ENCODE measurements at places on chromosomes 11 and 22.

DNA sequence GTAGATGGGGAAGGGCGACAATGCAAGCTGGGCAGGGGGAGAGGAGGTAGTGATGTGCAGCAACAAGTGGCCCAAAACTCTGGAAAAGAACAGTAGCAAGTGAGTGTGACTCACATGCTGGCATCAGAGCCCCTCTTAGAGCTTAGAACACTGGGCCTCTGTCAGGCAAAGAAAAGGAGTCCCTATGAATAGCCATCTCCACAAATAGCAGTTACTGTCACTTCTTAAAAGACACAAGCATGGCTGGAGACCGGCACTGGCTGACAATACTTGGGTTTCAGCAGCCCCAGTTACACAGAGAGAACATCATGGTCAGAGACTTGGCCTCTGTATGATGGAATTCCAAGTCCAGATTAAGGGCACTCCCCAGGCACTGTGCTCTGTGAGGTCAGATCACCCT, 58.2 kb downstream of the PRCP start:
- DNase-seq: no peak

- DNase-seq: peak; percentile 1
Observed at GRCh38 chr11:22666688-22667439, 453 bp downstream of the GAS2 start.

GRCh38 chr22:43300891-43301676, 42.1 kb downstream of the SCUBE1 start:
- DNase-seq: no peak

DNA sequence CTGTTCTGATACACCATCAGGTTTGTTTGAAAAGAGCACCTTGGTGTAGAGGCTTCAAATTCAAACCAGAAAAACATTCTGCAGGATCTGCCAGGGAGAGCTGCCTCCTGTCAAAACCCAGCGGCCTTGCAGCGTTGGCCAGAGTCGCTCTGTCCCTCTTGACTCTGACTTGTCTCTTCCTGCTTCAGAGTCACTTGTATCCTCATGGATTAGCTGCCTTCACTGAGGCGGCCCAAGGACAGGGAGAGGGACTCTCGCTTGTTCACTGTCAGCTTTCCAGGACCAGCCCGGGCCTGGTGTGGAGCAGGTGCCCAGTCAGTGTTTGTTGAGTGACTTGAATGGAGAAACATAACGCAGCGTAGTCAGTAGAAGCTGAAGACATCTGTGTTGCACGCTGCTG, 18.0 kb downstream of the TBC1D22A start:
- DNase-seq: no peak

GRCh38 chr11:116148645-116149044, 624.1 kb downstream of the BUD13 start:
- DNase-seq: no peak

GRCh38 chr11:30478923-30479322, 107.2 kb downstream of the MPPED2 start:
- DNase-seq: no peak

- DNase-seq: no peak
Observed at GRCh38 chr22:46918197-46918596, 155.7 kb downstream of the TBC1D22A start.

GRCh38 chr11:59097113-59097708, 9.8 kb upstream of the FAM111B start:
- DNase-seq: peak; percentile 62

DNA sequence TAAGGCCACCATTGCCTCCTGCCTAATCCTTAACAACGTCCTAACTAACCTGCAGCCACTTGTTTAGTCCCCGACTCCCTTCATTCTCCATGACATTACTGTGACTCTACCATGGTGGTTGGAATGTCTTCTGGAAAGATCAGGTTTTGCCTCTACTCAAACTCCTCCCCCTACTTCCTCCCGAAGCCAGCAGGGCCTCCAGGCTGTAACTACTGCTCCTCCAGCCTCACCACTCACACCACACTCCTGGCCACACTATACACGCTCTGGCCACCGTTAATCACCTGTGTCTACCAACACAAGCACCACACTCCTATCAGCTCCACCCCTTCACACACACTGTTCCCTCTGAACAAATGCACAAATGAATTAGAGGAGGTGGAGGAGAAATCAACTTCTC, 69.2 kb downstream of the PACSIN2 start:
- no peak for DNase-seq

DNA sequence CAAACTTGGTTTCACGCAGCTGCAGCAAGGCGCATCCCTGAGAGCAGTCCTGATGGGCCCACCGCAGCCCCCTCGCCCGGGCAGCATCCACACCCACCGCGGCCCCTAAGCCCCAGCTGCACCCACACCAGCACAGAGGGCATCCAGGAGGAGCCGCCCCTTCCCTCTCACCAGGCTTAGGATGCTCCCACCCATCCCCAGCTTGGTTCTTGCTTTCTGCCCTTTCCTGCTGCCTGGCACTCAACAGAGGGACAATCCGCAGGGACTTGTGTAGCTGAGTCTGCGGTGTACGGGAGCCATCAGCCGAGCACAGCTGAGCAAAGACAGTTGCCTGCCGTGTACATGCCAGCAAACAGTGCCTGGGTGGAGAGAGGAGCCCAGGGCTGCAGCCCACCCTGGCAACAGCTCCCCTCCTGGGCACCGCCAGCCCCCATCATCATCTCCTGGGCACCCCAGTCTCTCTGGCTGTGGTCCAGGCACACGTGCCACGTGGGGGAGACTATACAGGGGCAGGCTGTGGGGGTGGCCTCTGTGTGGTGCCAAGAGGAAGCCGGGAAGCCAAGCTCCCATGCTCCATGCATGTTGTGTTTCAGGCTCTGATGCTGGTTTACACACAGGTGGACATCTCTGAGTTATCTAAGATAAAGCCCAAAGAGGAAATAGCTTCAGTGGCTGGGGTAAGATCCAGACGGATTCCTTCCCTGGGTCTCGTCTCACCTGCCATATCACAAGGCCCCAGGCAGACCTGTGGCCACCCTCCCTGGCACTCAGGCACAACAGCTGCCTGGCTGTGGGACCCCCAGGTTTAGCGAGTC, 36.0 kb upstream of the GNB1L start:
- no peak for DNase-seq

GRCh38 chr22:48228468-48228867, 1466.0 kb downstream of the TBC1D22A start:
- DNase-seq: no peak

DNA sequence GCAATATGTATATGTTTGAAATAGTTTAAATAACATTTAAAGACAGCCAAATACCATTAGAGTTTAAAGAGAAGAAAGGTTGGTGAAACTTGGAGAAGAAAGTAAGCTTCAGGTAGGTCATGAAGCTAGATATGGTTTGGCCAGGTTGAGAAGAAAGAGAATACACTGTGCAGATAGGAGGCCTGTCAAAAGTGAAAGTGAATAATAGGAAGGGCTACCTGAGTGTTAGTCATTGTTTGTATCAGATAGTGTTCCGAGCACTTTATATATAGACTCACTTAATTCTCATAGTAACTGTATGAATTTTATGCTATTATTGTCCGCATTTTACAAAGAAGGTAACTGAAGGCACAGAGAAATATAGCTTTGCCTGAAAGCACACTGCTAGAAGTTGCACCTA, 56.9 kb downstream of the USP47 start:
- DNase-seq: no peak

DNA sequence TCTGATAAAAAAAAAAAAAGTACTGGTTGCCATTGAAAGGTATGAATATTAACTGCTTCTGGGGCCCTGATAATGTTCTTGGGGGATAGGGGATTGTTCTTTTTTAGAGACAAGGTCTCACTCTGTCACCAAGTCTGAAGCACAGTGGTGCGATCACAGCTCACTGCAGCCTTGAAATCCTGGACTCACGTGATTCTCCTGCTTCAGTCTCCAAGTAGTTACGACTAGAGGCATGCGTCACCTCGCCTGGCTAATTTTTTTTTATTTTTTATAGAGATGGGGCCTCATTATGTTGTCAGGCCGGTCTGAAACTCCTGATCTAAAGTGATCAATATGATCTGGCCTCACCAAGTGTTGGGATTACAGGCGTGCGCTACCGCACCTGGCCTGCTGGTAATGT, 63.5 kb downstream of the FCHSD2 start:
- no peak for DNase-seq

DNA sequence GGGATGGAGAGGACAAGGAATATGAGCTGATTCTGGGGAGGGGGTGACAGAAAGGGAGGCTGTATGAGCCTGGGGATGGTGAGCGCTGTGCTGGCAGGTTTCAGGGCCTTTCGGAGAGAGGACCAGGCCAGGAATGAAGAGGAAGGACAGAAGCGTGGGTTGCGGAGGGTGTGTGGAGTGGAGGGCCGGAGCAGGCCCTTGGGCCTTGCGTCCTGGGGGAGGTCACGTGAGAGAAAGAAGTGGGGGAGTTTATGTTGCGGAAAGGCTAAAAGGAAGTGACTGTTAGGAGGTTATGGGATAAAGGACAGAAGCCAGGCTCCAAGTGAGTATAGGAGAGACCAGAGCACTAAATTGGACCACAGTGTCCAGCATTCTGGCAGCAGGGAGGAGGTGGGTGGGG, 17.5 kb downstream of the BCR start:
- DNase-seq: no peak

- no peak for DNase-seq
Observed at GRCh38 chr11:10608584-10608983, 40.1 kb upstream of the LYVE1 start.

DNA sequence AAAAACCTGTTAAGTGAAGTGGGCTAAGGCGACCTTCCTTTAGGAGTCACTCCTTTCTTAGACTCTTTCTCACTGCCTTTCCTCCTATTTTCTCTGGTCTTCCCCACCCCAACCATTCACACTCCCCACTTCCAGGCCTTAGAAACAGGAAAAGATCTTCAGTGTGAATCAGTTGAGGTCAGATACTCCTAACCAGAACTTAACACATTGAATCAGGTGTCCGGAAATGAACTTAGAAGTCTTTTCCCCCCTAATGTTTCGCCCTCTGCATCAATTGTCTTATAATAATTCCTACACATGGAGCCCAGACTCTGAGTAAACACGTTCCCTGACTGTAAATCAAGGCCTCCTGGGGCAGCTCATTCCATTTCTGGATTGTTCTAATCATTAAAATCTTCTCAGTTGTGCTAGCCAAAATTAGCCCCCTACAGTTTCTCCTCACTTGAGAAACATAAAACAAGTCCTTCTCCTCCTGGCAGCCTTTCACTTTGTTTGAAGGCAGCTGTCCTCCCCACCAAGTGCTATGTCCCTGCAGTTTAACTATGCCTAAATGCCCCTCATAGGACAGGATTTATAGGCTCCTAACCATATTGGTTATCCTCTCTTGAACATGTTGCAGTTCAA, 32.7 kb upstream of the USP47 start:
- no peak for DNase-seq

GRCh38 chr22:19889951-19890350, 35.3 kb upstream of the GNB1L start:
- no peak for DNase-seq

DNA sequence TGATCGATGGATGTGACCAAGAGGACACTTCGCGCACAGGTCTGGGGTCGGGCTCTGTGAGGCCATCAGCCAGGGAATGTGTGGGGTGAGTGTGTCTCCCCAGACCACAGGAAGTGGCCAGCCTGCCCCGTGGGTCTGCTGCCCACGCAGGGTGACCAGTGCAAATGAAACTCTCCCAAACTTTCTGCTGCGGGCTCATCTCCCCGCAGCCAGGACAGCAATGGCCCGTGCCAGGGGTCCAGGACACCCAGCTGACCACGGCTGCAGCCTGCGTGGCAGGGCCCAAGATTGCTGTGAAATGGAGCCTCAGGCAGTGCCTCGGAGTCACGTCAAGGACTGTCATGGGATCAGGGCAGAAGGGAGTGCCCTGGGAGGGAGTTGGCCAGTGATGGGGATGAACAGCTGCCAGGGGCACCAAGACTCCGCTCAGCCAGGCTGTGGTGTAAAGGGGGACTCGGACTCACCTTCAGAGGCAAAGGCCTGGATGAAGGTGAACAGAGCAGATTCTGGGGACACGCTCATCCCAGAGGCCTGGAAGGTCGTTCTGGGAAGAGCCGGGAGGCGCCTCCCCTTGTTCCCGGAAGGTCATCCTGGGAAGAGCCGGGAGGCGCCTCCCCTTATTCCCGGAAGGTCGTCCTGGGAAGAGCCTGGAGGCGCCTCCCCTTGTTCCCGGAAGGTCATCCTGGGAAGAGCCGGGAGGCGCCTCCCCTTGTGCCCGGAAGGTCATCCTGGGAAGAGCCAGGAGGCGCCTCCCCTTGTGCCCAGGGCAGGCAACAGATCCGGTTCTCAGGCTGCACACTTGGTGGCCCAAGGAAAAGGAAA, 252.6 kb downstream of the BRD1 start:
- DNase-seq: no peak

DNA sequence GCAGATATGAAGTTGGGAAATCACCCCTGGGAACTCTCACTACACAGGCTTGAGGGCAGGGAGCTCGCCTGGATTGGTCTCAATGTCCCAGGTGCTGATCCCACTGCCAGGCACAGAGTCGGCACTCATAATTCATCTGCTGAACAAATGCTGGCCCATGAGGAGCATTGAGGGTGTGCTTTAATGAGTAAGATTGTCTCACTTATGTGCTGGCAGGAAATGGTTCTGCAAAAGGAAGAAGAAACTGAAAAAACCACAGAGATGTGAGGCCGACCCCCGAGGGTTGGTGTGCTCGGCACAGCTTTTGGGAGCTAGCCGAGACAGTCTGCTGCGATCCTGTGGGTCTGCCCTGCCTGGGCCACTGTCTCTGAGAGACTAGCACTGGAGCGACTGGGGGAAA, 9.4 kb downstream of the PLAAT2 start:
- DNase-seq: no peak

GRCh38 chr11:32752001-32752400, 42.5 kb downstream of the CCDC73 start:
- no peak for DNase-seq

DNA sequence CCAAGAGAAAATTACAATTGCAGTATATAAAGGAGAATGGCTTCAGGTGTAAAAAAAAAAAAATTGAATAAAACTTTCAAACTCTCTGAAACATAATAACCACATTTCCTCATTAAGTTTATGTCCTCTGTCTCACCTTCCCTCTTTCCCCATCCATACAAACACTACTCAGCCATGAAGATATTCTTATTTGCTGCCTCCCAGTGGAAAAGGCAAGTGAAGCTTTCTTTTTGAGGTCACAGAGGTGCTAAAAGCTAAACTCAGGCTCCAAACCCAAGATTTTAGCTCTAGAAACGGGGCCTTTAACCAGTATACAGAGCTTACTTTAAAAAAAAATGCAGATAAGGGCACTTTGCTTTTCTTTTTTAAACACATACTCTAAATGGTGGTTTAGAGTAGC, 1568.5 kb downstream of the FAM181B start:
- DNase-seq: no peak

DNA sequence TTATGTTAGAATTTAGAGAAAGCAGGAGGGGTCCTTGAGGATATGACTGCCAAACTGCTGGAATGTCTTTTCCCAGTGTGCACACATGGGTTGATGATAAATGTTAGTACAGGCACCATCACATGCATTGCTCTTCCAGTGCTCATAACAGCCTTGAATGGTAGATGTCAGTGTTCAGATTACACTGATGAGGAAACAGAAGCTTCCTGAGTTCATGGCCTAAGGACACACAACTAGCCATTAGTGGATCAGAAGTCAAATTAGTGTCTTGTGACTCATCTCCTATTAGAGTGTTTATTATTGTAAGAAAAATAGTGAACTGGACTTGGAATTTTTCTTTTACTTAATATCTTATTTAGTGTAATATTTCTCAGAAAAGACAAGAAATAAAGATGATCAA, 241.5 kb downstream of the DDX10 start:
- DNase-seq: peak; percentile 82
